Stimulated activated CD4-positive, alpha-beta T cell treated with anti-CD3 and anti-CD28 coated beads, TNF-alpha, amount 100 ng/mL, for 1 hour (primary cell): ENCODE measurements at places on chromosomes 2 and 18.
A peak's percentile ranks its signal among the peaks of the same experiment; 100 is the strongest.

DNA sequence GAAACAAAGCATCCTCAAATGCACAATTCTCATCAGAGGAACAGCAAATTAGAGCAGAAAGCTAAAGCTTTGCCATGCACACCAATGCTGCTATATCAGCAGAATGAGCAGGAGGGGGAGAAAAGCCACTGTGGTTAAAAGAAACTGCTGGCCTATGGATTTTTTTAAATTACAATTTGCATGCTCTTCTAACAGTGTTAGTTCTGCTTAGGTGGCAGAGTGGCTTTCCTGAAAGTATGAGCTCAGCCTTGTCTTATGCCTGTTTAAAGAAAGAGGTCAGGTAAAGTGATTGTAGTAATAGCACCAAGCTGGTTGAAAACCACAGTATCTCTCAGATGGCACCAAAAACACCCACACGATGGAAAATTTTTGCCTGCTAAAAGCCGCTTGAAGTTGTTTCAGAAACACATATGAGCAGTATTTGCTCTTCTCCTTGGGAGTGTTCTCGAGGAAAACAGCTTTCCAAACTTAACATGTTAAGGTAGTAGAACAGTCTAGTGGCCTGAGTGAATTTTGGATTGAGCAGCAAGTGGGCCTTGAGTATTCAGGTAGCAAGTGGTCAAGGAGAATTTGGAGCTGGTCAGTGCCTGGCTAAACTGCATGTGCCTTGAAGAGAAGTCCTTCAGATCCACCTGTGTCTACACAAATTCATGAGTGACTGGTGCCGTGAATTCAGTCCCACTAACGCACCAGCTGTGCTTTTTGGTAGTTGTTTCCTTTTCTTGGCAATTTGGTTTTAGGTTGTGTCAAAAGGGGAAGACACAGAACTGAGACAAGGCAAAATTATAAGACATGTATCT, 19.6 kb upstream of the NDUFV2 start:
- no peak for DNase-seq

DNA sequence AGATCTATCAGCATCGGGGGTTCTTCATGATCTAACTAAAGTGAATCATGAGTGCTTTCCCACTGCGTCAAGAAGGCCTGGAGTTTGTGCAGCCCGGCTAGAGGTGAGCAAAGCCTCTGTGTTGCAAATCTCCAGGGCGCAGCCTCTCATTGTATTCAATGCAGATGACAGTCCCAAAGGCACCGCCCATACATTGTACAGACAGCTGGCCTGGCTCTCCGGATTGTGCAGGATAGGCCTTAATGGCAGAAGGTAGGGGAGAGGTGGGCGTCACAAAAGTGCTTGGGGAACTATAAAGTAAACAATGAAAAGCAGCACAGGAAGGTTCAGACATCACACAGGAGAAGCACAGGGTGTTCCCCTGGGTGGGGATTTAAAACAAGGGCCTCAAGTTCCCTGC, 907 bp upstream of the GYPC start:
- no peak for DNase-seq

GRCh38 chr2:118577202-118577601, 270.2 kb downstream of the EN1 start:
- no peak for DNase-seq

GRCh38 chr2:12381543-12382325, 335.0 kb upstream of the TRIB2 start:
- no peak for DNase-seq

DNA sequence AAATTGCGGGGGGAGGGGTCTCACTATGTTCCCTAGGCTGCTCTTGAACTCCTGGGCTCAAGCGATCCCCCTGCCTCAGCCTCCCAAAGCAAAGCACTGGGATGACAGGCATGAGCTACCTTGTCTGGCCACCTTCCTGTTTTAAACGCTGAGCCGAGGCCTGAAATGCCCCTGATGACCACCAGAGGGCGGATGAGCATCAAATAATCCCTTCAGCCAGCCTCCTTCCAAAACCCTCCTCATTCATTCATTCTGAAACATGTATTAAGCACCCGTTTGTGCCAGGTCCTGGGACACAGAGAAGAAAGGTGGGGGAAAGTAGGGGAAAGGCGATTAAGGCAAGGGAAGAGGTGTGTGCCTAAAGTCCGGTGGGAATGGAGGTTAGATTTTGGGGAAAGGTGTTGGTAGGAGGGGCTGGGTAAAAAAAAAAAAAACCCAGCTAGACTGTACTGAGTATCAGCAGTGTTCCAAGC, 30.7 kb upstream of the PTMA start:
- peak; percentile 73 for DNase-seq

DNA sequence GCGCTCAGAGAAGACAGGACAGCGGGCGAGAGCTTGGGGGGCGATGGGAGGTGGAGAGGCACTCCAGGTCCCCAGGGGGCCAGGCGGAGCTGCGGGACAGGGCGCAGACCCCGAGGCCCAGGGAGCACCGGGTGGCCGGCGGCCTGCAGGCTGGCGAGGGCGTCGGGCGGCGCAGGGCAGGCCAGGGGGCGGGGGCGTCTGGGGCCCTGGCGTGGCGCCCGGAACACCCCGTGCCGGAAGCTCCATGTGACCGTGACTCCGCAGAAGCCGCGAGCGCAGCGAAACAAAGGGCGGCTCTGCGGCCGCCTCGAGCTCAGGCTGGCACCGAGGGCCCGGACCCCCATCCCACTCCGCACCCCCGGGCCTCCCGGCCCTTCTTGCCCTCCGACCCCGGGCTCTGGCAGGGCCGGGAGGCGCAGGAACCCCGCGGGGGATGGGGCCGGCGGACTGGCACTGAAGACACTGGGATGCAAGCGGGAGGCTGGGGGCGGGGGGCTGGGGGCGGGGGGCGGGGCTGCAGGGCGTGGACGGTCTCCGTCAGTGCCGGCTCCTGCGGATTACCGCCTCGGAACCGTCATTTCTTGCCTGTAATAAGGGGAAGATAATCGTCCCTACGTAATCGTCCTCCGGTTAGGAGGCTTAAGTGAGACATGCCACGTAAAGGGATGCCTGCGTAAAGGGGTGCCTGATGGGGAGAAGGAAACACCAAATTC, 19.1 kb downstream of the SH2D6 start:
- peak; percentile 60 for DNase-seq

DNA sequence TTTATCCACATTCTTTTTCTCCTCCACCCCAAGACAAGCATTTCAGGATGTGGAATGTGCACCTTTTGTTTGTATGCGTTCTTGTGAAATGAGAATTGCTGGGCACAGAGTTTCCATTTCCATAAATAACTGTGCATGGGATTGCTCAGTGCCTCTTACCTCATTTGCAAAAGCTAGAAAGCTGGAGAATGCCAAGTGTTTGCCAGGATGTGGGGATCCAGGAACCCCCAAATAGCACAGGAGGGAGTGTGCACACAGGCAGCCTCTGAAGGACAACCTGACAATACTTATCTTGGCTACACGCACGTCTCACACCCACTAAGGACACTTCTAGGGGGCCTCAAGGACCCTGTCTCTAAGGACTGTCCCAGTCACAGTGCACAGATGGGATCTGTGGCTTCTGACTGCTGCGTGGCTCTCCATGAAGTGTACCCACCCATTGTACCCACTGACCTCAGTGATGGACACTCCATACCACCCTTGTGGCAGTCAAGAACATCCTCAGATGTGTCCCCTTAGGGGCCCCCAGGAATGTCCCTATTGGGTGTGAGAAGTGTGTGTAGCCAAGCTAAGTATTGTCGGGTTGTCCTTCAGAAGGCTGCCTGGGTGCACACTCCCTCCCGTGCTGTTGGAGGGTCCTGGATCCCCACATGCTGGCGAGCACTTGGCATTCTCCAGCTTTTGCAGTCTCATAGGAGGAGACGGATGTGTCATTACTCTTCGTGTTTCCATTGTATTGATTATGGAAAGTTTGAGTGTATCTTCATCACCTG, 38.4 kb downstream of the CAPN13 start:
- DNase-seq, result no peak

DNA sequence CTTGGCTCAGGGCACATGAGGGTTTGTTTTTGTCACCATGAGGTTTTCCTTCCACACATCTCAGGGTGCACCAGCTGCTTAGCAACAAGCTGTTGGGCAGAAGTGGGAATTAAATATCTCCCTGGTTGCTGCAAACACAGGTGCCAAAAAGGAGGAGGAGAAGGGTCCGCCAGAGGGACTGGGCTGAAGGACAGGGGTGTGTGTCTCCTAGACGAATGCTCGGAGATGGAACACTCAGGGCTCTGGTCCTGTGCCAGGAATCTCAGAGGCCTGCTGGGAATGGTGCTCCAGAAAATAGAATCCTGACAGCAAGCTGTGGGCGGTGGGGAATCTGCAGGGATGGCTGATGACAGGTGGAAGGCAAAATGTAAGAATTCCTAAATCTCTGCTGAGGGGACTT, 94.5 kb downstream of the VSNL1 start:
- no peak for DNase-seq

DNA sequence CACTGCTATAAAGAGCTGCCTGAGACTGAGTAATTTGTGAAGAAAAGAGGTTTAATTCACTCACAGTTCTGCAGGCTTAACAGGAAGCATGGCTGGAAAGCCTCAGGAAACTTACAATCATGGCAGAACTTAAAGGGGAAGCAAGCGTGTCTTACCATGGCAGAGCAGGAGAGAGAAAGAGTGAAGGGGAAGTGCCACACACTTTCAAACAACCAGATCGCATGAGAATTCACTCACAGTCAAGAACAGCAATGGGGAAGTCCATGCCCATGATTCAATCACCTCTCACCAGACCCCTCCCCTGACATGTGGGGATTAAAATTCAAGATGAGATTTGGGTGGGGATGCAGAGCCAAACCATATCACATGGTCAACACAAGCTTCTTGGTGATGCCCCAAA, 34.7 kb upstream of the CDK5R2 start:
- no peak for DNase-seq

DNA sequence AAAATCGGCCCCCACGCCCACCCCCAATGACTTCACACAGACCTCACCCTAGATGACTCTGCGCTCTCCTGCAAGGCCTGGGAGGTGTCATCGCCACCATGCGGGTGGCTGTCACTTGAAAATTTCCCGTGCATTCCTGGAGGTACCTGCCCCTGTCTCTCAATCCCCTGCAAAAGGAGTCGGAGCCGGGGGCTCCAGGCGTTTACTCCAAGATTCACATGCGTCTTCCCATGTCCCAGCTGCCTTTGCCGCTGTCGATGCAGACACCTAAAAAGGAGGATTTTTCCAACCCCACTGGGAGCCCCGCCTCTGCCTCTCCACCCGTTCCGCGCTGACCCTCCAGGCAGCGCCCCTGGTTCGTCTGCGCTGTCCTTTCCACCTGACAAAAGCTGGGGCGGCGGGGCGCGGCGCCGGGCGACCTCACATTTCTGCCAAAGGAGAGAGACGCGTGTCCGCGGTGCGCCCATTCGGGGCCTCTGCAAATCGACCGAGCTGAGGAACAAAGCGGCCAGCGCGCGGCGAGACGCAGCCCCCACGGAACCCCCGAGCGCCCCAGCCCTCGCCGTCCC, 667 bp downstream of the REEP1 start:
- DNase-seq, result no peak
